ENCODE measurements at places on chromosomes 16 and 17.

DNA sequence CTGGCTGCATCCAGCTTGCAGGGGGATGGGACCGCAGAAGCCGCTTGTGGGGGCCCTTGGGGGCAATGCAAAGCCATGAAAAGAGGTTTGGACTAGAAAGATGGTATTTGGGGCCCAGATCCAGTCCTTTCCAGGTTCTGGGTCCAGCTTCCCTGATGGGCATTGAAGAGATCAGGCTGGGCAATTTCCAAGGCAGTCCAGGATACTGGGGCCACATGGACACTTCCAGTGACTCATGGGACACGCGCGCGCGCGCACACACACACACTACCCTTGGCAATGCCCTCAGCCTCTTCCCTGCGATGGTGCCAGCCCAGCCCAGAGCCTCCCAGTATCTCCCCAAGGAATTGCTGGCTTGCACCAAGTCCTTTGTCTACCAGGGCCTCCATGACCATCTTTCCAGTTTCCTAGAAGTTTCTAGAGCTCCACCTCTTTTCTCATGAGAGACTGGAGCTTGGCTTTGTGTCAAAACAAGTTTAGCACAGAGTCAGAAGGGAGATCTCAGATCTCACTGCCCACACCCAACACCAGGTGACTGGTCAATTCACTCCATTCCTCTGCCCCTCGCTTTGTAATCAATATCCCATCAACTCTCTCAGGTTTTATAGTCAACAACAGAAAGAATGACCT, 44.3 kb downstream of the WNT3 start:
- no peak for DNase-seq

- no peak for DNase-seq
These were observed 26.3 kb upstream of the GAS7 start for GRCh38 chr17:10224582-10225195.

DNA sequence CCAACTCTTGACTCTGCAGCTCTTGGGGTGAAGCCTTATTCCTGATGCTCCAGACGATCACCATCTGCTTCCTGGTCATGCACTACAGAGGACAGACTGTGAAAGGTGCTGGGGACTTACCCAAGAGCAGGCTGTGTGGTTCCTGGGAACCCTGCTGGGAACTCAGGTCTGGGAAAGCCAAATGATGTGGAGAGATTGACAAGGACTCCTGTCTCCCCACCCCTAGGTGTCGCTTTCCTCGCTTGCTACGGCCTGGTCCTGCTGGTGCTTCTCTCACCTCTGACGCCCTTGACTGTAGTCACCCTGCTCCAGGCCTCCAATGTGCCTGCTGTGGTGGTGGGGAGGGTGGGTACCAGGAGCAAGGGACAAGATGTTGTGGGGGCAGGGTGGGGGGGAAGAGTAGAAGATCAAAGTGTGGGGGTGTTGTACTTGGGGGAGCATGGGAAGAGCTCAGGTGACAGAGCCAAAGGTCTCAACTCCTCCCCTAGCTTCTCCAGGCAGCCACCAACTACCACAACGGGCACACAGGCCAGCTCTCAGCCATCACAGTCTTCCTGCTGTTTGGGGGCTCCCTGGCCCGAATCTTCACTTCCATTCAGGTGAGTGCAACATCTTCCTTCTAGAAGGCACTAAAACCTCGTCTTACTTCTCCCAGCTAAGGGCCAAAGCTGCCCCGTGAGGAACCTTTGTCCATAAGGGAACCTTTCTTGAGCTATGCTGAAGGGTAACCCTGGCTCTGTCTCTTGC, 3.0 kb downstream of the SOX15 start:
- DNase-seq = no peak

GRCh38 chr16:7437843-7438242, 105.2 kb downstream of the RBFOX1 start:
- no peak for DNase-seq

DNA sequence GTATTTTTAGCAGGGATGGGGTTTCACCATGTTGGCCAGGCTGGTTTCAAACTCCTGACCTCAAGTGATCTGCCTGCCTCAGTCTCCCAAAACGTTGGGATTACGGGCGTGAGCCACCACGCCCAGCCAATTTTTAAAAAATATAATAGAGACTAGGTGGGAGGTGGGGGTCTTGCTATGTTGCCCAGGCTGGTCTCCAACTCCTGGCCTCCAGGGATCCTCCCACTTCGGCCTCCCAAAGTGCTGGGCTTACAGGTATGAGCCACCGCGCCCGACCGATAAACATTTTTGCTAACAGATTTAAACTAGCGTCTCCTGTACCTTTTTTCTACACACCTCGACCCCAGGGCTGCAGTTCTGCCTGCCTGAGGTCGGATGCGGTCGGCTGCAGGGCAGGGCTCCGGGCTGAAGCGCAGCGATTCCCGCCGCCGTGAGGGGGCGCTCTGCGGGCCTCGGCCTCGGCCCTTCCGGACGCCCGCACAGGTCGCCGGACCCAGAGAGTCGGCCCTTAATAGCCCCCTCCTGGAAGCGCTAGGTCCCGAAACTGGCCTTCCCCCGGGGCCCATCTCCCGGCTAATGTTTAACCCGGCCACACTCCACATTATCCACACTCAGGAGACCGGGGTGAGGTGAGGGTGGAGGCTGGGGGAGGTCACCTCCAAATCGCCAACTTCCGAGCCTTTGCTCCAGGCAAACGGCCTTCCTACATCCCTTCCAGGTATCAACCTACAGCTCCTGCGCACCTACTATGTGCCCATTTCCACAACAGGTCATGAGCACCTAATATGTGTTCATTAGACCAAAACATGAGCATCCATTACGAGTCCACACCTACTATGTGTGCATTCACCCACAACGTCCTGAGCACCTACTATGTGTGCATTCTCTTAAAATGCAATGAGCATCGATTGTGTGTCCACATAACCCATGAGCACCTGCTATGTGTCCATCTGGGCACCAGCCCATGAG, 2.0 kb upstream of the GLIS2 start:
- DNase-seq = no peak

GRCh38 chr16:1347286-1347855, 4.3 kb downstream of the TSR3 start:
- DNase-seq = no peak

- no peak for DNase-seq
These were observed 118.6 kb downstream of the STX8 start for GRCh38 chr17:9457005-9457404.

DNA sequence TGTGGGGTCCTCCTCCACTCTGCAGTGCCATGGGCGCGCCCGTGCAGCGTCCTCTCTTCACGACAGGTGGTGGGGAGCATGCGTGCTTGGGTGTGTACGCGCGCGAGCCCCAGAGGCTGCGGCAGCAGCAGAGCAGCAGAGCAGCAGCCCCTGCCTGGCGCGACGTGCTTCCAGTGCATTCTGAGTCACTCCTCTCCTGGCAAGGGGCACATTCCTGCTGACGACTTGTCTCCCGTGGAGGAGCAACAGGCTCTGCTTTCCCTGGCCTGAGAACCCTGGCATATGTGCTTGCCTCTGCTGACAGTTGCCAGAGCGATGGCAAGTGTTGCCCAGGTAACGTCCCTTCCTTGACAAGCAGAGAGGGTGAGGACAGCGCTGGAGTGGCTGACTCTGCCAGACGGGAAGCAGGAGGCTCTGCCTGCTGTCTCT, 133.8 kb upstream of the PLCG2 start:
- DNase-seq = no peak

- DNase-seq = no peak
These were observed 111.0 kb upstream of the TNRC6C start for GRCh38 chr17:77847221-77848085.

GRCh38 chr17:35297666-35298065, 54.8 kb downstream of the SLFN5 start:
- no peak for DNase-seq

- DNase-seq = no peak
These were observed 8.4 kb upstream of the ALDH3A1 start for GRCh38 chr17:19756546-19756945.

DNA sequence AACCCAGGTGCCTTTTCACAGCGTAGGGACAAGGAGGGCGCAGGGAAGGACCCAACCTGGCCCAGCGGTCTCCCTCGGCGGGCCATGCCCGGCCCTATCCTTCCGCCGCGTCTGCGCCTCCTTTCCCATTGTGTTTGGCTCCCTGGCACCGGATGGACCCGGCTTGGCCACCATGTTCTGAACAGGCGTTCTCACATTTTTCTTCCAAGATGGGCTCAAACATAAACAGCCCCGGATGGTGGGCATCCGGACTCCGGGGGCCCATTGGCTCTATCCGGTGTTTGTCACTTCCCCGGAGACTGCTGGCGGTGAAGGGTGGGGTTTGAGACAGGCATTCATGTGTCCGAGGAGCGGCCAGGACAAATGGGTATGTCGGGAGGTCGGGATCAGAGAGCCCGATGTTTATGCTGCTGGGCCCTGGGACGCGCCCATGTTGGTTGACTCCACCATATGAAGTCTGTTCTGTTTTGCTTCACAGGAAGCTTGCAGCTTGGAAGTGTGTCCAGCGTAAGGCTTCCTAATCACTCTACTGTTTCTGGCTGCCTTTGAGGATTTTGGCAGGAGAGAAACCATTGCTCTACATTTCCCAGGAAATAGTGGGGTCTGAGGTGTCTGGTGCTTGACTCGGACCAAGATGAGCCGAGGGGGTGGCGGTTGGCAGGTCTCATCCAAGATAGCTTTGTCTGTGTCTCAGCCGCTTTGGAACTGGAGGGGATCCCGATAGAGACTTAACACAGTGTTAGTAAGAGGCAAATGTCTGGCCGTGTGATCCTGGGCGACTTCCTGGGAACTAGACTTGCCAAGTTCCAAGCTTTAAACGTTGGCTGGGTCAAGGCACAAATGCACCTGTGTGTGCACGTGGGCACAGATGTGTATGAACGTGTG, 188.3 kb downstream of the IRF8 start:
- DNase-seq = no peak

DNA sequence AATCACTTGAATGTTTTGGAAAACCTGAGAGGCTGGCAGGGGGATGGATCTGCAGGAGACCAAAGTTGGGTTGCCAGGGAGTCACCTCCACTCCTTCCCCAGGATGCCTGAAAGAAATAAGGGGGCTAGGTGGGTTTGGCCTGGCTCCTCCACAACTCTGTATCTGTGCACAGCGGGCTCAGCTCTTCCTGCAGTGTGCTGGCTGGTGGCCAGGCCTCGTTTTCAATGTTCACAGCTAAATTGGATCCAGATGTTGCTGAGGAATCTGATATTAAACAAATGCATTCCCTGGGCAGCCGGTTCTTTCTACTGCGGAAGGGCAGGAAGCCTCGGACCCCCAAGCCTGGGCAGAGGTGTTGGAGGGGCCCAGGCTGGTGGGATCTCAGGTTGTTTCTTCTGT, 106.2 kb downstream of the N4BP1 start:
- DNase-seq = no peak

GRCh38 chr17:13576661-13577526, 24.8 kb downstream of the HS3ST3A1 start:
- no peak for DNase-seq
